ENCODE measurements at places on chromosomes 1 and 21.

DNA sequence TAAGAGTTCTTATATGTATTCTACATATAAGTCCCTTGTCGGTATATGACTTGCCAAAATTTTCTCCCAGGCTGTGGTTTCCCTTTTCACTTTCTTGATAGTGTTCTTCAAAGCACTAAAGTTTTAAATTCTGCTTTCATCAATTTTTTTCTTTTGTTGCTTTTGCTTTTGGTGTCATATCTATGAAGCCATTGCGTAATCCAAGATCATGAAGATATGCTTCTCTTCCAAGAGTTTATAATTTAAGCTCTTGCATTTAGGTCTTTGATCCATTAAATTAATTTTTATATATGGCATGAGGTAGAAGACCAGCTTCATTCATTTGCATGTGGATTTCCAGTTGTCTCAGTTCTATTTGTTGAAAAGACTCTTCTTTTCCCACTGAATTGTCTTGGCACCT is 22.2 kb downstream of the DESI2 start:
- no peak for DNase-seq

DNA sequence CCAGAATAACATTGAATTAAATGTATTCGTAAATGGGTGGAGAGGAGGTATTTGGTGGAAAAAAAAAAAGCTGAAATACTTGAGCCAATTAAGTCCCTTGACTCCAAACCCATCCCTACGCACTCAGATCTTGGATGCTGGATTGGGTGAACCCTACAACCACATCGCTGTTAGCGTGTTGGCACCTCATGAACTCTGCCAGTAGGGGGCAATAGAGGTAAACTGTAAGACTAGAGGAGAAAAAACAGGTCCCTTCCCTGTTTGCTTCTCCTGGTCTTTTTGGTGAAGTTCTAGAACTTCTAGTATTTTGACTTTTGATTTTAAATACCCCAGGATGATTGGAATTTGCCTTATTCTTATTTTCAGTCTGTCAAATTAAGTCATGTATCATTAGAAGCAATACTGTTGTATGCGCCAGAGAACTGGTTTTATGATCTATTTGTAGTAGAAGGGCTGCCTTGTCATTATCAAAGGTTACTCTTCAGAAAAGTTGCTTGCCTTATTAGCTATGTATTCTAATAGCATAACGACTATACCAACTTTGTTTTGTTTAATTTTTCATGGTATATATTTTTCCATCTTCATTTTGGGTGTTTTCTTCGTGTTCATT is 1.9 kb upstream of the OR13G1 start:
- peak; percentile 9 for DNase-seq

DNA sequence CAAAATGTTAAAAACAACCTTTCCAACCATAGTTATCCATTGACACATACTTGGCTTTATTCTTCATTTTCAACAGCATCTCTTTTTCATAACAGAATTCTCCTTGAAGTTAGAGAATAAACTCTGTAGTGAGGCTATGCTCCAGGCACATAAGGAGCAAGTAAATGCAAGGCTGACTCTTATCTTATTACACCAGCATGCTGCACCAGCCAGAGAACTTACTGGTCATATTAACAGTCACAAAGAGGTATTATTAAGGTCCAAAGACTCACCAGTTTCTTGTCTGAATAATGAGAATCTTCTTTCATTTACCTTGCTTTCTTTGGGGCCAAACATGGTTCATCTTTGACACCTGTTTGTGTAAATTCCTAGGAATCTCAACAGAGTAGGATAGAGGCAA is 71.3 kb upstream of the IVNS1ABP start:
- DNase-seq: no peak

DNA sequence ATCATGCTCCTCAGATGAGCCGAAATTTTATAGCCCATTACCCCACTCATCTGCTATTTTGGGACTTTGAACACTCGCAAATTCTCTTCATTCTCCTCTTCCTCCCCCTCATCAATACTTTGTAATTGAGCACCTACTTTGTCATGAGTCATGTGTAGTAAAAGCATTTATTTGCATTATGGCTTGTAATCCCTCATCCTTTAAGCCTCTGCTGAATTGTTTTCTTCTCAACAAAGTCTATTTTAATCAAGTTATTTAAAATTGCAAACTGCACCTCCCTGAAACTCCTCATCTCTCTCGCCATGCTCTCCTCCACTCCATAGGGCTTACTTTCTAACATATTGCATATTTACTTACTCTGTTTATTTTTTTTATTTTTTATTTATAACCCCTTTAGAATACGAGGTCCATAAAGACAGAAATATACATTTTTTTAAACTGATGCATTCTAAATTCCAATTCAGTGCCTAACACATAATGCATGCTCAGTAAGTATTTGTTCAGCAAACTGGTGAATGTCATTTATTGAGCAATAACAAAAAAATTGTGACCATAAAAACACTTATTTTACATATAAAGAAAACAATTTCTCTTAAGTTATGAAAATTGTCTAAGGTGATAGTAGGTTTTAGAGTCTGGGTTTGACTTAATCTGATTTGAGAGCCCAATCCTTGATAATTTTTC is 161.7 kb downstream of the FASLG start:
- no peak for DNase-seq

DNA sequence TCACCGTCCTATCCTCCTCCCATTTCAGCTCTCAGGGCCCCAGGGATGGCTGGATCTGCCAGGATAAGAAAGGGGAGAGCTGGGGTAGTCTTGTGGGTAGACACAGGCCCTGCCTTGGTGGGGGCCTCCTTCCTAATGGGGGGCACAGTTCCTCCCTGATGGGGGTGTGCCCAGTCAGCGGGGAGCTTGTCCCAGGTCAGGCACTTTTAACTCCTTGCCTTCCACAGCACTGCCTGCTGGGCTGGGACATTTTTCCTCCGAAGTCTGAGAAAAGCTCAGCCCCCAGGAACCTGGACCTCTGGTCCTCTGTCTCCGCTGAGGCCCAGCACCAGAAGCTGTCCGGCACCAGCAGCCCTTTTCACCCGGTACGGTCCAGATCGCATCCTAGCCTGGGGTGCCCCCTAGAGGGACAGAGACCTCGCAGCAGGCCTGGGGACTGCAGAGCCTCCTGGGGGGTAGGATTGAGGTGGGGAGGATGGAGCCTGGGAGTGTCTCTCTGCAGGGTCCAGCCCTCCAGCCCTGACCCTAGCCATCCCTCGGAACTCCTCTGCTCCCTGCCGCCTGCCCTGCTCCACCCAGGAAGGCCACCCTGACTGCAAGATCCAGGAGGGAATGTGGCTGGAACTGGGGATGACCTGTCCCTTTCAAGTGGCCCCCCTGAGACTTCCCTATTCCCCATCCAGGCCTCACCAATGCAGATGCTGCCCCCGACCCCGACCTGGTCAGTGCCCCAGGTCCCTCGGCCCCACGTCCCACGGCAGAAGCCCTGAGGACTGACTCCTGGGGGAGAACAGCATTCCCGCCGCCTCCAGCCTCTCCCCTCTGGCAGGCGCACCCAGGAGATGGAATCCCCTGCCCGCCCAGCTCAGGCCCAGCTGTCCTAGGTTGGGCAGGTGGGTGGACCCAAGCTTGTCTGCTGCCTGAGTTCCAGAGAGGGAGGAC is 12.0 kb downstream of the MIIP start:
- DNase-seq: peak; percentile 12

DNA sequence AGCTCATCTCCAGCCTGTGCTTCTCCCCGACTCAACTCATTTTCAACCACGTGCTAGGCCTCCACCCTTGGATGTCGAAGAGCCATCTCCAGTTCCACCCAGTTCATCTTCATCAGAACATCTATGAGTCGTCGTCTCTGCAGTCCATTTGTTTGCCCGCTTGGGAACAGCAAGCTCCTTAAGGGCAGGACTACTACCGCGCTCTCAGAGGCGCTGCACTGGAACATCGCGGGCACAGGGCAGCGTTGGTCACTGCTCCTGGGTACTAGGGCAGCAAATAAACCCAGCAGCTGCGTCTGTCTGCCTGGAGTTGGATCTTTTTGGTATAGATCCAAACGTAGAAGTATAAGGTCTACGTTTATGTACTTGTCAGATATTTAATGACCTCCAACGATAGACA is 478 bp upstream of the PRDM2 start:
- no peak for DNase-seq

- DNase-seq: no peak
Measured at GRCh38 chr21:41023936-41024335, 144.0 kb upstream of the BACE2 start.

DNA sequence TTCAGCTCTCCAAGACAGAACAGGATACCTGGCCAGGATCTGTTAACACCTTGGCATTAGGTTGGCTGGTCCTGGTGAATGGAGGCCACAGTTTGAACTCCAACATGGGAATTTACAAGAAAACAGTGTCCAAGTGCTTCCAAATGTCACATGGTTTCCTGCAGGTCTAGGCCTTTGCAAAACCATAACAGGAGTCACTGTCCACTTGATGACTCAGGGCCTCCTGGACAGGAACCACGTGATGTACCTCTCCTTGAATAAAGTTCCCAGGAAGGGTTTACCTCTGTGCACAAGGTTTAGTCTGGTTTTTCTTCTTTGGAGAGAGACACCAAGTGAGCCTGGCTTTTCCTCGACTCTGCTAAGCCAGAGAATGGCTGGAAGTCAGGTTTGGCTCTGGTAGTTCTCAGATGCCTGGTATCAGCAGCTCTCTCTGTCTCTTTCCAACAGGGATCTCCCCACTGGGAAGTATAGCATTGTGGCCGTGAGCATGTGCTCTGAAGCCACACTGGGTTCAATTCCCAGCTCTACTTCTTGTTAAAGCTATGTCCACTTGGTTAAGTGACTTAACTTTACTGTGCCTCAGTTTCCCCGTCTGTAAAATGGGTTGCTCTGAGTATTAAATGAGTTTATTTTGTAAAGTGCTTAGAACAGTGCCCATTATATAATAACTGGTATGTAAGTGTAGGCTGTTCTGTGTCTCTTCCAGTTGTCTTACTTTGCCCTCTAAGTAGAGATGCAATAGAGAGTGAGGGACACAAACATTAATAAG is 27.3 kb upstream of the TMEM61 start:
- DNase-seq: no peak

GRCh38 chr1:200415789-200416593 is 6.2 kb upstream of the ZNF281 start:
- no peak for DNase-seq

- DNase-seq: peak; percentile 79
Measured at GRCh38 chr1:30823969-30824735, 66.6 kb upstream of the LAPTM5 start.

DNA sequence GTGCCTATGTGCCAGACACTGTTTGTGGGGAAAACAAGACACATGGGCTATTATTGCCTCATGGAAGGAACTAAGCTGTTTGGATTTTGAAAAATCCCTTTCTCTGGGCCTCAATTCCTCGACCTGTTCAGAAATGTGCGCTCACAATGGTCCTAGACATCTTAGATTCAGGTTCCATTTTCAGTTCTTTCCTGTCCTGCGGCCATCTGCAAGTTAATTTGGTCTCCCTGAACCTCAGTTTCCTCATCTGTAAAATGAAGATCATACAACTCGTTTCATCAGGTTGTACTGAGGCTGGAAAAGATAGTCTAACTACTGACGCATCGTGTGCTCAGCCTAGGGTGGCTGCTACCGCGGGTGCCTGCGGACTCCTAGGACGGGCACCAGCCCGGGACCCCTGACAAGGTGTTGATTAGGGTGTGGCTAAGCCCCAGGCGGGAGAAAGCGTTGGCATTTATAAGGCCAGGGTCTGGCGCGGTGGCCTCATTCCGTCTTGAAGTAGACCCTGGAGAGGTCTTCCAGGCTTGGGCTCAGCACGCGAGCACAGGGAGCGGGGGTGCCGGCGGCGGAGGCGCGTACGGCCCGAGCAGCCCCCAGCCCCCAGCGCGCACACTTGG is 493 bp upstream of the ELOA start:
- DNase-seq: no peak

DNA sequence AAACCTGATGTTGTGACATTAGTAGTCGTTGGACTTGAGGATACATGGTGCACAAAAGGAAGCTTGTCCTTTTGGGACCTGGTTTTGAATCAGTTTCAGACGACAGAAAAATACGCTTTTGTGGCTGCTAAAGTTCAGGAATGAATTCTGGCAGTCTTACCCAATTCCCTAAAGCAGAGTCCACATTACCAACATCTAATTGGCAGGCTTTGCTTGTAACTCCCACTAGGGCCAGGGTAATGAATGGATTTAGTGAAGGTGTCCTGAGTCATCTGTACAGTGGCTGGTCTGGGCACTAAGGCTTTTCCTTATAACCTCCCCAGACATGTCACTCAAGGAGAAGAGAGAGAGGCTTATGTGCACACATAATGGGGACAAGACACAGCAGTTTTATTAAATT is 66.2 kb upstream of the RNPC3 start:
- DNase-seq: no peak

- DNase-seq: no peak
Measured at GRCh38 chr1:162988869-162989268, 80.3 kb upstream of the RGS4 start.

- peak; percentile 30 for DNase-seq
Measured at GRCh38 chr1:158095737-158096335, 84.9 kb upstream of the CD1D start.

GRCh38 chr1:107153014-107153413 is 12.2 kb downstream of the NTNG1 start:
- DNase-seq: no peak

DNA sequence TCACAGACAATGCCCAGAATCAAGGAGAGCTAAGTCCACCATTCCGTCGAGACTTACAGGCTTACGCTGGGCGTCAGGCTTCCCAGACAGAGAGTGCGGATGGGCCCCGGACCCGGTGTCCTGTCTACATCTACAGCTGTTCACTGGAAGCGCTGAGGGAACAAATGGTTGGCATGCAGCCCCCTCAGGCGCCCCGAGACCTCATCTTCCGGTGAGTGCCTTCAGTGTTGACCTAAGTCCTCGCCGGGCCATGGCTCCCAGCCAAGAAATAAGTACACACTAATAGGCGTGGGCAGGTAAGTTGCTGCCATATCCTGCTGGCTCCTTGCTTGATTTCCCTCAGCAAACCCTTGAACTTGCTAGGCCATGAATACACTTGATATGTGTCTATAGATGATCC is 26.2 kb downstream of the HYI start:
- no peak for DNase-seq
